ENCODE measurements at places on chromosomes 1 and 21.

DNA sequence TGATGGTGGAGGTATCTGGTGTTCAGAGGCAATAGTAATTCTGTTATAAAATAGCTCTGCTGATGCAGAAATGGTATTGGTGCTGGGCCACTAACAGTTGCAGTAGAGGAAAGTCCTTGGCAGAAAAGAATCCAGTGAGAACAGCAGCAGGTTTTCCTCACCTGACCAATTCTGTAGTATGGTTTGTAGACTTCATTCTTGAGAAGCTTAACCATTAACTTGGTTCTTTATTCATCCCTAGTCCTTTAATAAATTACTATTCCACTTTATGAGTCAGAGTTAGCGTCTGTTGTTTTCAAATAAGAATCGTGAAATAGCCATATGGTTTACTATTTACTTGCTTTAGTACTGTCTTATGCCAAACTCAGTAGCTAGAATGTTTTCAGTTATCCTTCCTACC is 128.5 kb upstream of the SERTAD4 start:
- DNase-seq = no peak

- DNase-seq = no peak
Observed at GRCh38 chr1:154434346-154435085, 29.4 kb downstream of the IL6R start.

DNA sequence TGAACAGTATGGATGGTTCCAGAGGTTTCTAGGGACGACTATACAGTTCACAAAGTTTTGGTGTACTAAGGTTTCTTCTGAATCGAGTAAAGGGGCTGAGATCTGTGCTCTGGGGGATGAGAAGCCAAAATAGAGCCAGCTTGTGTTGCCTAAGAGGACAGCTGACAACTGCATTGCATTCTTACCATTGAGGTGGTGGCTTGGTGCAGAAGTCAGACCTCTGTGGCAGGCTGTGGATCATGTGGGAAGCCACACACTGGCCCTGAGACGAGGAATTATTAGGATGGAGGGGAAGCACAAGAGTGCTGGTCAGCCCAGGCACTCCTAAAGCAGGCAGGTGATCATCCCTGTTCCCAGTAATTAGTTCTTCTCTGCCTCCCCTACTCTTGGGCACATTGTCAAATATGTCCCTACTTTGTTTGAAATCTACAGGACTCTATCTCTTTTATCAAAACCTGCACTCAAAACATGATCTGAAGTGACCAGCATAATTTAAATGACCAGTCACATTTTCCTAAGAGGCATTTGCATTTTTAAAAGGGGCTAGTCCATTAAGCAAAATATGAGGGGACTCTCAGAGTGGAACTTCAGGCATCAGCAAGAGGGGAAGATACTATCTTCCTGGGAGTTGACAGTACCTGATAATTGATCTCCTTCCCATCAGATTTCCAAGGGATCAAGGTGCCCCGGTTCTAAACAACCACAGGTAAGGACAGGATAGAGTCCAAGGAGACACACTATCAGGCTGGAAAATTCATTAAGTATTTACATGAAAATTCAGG is at the start of gene FCRLB:
FCRLB (plus strand) TSS at position 589 of the 782 bp plus-strand sequence. CDS start 1,129 bp downstream, outside the sequence.
- no peak for DNase-seq

GRCh38 chr1:11458811-11459275 is 20.1 kb upstream of the DISP3 start:
- DNase-seq = no peak

GRCh38 chr1:224149709-224150108 is 33.3 kb upstream of the DEGS1 start:
- DNase-seq = no peak

DNA sequence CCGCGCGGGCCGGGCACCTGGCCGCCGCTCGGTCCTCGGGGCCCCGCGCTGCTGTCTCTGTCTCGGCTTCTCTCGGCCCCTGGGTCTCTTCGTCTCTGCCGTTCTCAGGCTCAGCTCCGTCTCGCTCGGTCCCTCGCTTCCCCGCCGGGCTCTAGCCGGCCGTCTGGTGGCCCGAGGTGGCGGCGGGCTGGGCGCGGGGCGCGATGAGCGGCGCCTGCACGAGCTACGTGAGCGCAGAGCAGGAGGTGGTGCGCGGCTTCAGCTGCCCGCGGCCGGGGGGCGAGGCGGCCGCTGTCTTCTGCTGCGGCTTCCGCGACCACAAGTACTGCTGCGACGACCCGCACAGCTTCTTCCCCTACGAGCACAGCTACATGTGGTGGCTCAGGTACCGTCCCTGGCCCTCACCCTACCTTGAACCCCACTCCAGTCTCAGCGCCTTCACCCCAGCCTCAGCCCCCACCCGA is 355 bp downstream of the SHISAL2A start:
- peak; percentile 22 for DNase-seq

DNA sequence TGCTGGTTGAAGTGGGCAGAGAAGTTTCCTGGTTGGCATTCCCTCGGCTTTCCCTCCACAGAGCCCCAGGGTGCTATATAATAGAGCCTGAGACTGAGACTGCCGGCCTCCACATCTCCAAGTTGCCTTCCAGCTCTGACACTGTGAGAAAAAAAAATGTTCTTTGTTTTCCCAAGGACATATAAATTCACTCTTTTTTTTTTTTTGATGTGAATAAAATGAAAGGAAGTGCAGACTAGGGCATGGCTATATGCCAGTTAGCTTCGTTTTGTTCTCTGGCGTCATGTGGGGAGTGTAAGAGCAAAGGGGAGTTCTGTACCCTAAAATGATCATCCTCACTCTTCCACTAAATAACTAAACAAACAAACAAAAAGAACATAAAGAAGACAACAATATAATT is 101.6 kb downstream of the TNFSF18 start:
- no peak for DNase-seq

DNA sequence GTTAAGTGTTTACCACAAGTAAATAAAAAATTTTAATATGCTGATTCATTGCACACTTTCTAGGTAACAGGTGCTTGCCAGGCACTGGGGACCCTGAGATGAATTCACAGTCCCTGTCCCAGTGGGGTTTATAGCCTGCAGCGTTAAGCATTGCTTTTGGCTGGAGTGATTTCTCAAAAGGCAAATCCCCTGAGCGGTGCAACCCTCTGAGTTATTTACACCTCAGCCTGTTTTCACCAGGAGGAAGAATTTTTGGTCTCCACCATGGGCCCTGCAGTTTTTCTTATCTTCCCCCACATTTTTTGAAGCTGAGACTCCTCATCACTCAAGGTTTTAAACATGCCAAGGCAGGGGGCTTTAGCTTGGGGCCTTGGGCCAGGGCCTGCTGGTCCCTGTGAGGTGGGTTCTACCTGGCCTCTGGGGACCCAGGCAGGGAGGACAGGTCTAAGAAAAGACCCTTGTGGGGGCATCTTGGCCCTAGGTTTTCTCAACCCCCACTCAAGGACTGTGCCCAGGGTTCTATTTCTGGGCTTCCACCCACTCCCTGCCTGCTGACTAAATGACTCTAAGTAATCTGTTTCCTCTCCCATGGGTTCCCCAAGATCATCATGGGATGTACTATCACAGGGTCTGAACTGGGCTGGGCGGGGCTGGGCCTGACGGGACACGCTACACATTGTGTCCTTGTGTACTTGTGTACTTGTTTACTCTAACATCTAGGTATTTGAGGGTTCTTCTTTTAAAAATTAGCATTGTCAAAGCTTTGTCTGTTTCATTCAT is 10.2 kb upstream of the CHIT1 start:
- DNase-seq = no peak

DNA sequence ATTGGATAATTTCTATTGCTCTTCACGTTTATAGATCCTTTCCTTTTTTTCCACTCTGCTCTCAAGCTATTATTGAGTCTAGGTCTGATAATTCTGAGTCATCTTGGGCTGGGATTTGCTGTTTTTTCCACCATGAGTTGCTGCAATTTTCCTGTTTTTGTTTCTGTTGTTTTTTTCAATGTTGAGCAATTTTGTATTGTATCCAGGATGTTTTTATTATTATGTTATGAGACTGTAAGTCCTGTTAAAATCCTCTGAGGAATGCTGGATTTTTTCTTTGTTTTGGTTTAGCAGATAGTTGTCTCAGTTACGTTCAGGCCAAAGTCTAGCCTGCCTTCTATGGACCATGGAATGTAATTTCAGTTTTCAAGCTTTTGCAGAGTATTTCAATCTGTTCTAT is 13.0 kb upstream of the SLC35A3 start:
- DNase-seq = no peak

- no peak for DNase-seq
Observed at GRCh38 chr1:224921354-224921753, 8.1 kb upstream of the DNAH14 start.

DNA sequence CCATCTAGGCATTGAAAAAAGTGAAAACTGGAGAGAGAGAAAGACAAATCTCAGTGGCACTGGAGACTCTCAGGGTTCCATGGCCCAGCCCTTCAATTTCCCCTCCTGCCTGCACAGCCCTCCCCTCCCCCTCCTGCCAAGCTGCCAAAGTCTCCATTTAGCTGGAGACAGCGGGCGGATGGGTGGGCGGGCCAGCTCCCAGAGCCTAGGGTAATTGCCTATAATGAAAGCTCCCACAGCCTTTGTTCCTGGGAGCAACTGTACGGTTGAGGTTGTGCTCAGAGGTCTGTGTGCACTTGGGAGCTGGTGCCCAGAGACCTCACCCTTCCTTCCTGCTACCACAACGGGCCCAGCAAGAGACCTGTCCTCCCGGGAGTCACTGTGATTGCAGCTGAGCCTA is 89.6 kb downstream of the NAV1 start:
- DNase-seq = no peak

GRCh38 chr1:204287466-204287891 is 72.2 kb downstream of the PLEKHA6 start:
- DNase-seq = no peak

- DNase-seq = no peak
Observed at GRCh38 chr21:16241479-16241963, 511.7 kb downstream of the USP25 start.

DNA sequence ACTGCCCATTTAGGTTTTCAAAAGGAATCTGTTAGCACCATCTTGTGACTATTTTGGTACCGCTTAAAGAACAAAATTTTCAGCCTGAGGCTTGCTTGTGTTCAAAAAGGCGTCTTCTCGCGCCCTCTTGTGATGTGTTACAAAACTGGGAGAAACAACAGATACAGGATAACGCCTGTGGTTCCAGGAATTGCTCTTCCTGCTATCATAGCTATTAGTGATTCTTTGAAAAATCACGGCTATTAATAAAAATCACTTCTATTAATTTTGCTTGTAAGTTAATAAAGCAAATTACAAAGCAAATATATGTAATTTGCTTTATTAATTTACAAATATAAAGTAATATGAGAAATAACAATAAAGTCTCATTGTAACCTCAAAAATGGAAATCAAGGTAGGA is 82.2 kb upstream of the ABCD3 start:
- DNase-seq = no peak

- no peak for DNase-seq
Observed at GRCh38 chr1:70528590-70529333, 117.7 kb downstream of the CTH start.

Data from T-helper 17 cell (primary cell).